ENCODE measurements at places on chromosomes 11 and 22.

DNA sequence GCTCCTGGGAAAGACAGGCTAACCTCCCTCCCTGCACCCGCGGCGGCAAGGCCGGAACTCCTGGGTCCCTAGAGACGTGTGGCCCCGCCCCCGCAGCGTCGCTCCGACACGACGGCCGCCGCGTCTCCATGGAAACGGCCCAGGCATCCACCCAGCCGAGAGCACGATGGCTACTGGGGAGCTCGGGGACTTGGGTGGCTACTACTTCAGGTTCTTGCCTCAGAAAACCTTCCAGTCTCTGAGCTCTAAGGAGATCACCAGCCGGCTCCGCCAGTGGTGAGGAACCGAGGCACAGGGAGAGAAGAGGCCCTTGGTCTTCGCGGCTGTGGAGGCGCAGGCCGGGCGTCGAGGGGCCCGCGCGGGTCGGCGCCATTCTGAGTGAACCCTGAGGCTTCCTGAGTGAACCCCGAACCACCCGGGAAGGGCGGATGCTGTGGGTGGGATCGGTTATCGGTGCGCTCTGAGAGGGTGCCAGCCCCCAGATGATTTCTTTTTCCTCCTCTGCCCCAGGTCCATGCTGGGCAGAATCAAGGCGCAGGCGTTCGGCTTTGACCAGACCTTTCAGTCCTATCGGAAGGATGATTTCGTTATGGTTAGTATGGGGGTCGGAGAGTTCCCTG, at the start of gene CFAP300:
Gene CFAP300, plus strand, starts transcription at position 133 of the 620 bp plus-strand sequence. Its CDS starts 34 bp downstream, at position 167.
- peak; percentile 54 for DNase-seq

DNA sequence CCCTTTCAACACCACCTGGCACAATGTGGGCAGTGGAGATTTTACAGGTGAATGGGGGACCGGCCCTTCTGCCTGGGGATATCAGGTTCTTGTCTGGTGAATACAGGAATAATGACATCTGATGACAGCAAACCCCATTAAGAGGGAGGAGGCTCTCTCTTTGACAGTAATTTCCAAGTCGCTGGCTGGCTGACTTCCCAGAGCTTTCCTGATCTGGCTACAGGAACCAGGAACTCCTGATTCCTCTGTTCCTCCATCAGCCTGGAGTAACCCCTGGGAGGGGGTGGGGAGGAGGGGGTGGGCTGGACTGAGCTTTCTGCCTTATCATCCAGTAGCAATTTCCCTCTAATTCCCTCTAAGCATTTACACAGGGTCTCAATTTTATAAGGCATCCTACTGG, 3.7 kb upstream of the MIEF1 start:
- DNase-seq = no peak

GRCh38 chr11:130454491-130455252, 6.2 kb downstream of the ADAMTS15 start:
- DNase-seq = no peak

DNA sequence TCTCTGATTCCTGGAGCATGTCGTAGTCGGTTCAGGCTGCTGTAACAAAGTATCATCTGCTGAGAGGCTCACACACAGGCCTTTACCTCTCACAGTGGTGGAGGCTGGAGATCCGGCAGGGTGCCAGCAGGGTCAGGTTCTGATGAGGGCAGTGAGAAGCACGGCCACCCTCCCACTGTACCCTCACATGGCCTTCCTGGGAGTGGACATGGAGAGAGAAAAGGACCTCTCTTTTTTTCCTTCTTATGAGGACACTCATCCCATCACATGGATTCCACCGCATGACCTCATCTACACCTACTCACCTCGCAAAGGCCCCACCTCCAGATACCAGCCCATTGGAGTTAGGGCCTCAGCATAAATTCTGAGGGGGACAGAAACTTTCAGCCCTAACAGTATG, 99.5 kb downstream of the BCR start:
- DNase-seq = no peak

DNA sequence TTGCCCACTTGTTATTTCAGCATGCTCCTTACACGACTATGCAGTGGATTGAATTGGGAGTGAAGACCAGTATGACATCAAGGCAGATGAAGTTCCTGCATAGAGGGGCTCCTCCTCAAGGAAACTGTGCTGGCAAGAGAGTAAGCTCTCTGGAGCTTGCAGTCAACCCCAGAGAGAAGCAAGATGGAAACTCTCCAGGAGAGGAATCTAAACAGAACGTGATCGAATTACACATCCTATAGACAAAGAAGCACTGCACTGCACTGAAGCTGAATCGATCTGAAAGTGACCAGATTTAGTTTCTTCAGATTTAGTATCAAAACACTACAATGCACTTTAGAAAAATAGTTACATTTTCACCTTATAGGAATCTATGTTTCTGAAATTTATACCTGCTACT, 947.7 kb upstream of the TENM4 start:
- DNase-seq = no peak

GRCh38 chr11:2088746-2089535, 50.2 kb downstream of the IGF2 start:
- no peak for DNase-seq

DNA sequence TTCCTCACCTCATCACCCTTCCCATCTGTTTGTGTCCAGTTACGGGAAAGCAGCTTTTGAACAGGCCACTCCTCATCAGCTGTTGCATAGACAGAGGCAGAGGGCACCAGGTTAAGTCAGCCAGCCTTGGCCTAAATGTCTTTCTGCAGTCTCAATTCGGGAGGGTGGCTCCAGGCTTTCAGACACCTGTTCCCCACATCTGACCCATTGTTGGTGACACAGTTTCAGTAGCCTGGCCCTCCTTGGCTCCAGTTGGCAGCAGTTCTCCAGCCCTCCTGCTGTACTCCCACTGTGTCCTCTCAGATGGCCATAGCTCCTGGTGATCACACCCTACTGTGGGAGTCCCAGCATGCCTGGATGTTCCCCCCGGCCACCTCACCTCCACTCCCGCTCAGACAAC, 70.8 kb upstream of the MYOD1 start:
- DNase-seq = no peak

GRCh38 chr11:74648894-74649293, 56.5 kb downstream of the POLD3 start:
- no peak for DNase-seq

DNA sequence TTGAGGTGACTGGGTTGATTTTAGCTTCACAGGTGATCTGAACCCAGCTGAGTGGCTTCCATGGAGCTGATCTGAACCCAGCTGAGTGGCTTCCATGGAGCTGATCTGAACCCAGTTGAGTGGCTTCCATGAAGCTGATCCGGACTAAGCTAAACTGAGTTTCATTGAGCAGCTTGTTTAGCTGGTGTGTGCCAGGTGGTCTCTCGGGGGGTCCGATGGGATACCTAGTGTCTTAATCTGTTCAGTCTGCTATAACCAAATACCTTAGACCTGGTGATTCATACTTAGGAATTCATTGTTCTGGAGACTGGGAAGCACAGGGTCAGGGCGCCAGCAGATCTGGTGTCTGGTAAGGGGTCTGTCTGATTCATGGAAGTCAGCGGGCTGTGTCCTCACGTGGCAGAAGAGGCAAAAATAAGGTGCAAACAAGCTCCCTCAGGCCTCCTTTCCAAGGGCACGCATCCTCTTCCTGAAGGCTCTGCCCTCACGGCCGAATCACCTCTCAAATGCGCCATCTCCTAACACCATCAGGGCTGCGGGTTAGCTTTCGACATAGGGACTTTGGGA, 52.5 kb upstream of the KCNQ1OT1 start:
- DNase-seq = no peak

DNA sequence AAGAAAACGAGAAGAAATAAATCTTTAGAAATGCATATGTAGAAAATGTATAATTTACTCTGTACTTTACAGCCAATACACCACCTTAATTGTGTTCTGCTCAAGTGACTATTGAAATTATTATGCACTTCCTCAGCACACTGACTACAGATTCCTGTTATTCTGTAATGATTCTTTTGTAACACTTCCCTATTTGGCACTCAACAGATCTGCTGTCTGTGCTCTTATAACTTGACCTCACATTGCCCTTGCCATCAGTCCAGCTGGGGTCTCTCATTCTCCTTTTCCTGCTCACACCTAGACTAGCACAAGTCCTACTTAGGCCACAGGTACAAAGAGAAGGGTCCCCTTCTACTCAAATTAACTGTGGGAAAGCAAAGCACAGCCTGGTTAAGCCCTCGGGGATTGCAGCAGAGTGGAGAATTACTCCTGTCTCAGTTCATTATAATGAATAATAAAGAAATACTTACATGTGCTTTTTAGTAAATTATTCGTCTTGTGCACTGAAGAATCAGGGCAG, 860.4 kb downstream of the OPCML start:
- no peak for DNase-seq

GRCh38 chr11:87306262-87306851, 268.6 kb downstream of the TMEM135 start:
- DNase-seq = no peak

- DNase-seq = no peak
These were observed at the start of gene ADAMTS8 for GRCh38 chr11:130428316-130429119. Gene ADAMTS8 (minus strand): TSS chr11:130428609. CDS start chr11:130428286, 323 bp downstream.

- no peak for DNase-seq
These were observed 9.9 kb downstream of the NIPSNAP1 start for GRCh38 chr22:29570912-29571549.

- no peak for DNase-seq
These were observed 7.0 kb downstream of the SERHL2 start for GRCh38 chr22:42560781-42561180.

GRCh38 chr11:68256331-68256741, 15.4 kb downstream of the C11orf24 start:
- no peak for DNase-seq

- DNase-seq = no peak
These were observed 109.4 kb downstream of the KCNQ1OT1 start for GRCh38 chr11:2590131-2590964.

- DNase-seq = no peak
These were observed 20.5 kb downstream of the UBE2L3 start for GRCh38 chr22:21587803-21588611.

GRCh38 chr22:42217752-42218280, 52.6 kb downstream of the TCF20 start:
- no peak for DNase-seq

DNA sequence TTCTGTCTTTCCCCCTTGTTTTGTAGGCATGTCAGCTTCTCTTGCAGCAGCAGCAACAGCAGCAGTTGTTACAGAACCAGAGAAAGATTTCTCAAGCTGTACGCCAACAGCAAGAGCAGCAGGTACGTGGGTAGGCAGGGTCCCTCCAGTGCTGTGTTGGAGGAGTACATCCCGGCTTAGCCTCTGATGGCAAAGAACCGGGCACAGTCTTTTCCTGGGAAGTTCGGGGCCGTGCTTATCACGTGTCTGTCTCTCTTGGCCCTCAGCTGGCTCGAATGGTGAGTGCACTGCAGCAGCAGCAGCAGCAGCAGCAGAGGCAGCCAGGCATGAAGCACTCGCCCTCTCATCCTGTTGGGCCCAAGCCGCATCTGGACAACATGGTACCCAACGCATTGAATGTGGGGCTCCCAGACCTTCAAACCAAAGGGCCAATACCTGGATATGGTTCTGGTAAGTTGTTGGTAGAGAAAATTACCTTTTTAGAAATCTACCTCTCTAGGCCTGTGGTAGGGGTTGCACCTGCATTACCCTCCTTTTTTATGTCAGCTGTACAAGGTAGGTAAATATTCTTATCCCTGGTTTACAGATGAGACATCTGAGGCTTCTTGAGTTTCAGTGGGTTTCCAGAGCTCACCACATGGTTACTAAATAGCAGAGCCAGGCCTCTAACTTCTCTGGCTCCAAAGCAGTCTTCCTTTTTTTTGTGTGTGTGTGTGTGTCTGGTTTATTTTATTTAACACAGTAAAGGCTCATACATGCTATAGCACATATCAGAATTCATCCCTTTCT, 45.2 kb upstream of the ADSL start:
- no peak for DNase-seq

DNA sequence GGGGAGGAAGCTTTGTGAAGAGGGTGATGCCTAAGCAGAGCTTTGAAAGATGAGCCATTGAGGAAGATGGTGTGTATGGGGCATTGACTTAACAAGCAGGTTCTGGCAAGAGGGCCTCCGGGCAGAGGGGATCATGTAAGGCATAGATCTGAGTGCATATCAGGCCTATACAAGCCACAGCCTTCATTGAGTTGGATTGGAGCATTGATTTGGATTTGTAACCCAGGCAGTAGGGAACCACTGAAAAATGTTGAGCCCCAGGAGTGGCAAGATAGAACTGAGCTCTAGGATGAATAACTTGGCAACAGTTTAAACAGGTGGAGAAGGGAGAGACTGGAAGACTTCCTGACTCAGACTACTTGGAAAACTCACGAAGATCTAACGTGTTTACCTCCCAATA, 21.4 kb downstream of the PANX1 start:
- DNase-seq = no peak

DNA sequence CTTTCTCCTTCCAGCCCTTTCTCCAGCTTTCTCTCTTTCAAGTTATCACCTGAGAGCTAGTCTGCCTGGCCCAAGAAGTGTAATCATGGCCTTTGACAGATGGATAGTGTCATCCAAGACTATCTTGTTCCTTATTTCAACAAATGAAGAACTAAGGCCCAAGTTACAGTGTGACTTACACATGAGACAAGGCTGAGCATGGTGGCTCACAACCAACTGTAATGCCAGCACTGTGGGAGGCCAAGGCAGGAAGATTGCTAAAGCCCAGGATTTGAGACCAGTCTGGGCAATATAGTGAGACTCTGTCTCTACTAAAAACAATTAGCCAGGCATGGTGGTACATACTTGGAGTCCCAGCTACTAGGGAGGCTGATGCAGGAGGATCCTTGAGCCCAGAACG, 3.7 kb upstream of the RANGAP1 start:
- DNase-seq = no peak

DNA sequence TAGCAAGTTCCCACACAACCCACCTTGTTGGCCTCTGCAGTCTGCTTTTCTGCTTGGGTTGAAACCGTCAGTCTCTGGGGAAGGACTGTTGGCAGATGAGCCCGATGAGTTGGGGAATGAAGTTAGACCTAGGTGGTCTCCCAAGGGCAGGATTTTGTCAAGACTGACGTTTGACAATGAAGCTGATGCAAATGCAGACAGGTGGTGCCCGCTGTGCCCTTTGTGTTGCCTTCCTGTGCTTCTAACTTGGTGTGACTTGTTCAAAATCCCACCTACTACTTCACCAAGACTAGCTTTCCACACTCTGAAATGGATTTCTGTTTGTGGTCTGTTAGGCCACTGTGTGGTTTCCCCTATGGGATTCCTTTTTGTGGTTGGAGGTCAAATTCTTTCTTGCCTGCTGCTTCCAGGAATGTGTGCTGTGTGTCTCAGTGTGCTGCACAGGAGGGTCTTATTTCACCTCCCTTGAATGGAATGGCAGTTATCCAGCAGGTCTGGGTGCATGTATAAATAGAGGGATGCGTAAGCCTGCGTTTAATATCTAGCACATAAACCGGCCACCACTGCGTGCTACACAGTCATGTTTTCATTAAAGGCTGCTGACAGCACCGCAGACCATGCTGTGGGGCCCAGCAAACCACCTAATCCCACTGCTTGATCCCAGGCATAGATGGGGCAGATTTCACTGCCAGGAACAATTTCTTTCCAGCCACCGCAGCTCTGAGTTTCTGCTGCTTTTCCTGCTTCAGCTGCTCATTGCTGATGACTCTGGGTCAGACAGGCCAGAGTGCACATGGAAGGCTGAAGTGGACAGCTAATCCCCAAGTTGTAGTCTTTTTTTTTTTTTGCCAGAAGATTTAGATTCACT, 44.8 kb downstream of the ADAMTS8 start:
- no peak for DNase-seq
